Activated CD4-positive, alpha-beta T cell treated with anti-CD3 and anti-CD28 coated beads, Interleukin-2, amount 50 U/mL, for 48 hours (primary cell): ENCODE measurements at places on chromosomes 3 and 15.
A peak's percentile ranks its signal among the peaks of the same experiment; 100 is the strongest.

DNA sequence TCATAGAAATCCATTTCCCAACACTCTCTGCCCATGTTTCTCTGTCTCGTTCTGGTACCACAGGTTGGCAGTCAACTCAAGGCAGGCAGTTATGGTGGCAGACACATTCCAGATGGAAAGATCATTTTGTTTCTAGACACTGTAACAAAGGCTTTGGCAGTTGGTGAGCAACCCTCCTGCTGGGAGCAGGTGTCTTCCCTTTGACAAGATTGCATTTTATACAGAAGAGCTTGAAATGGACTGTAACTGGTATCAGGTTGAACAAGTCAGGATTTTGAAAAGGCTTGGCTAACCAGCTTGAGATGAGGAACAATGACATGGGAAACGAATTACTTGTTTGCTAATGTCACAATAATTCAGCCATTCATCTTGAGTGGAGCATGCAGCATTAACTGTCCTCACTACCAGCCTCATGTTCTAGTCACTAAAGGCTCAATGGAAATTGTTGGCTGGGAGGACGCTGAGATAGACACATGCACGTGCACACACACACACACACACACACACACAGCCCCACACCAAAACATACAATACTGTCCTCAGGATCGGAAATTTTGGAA is 170.0 kb downstream of the SEMA6D start:
- no peak for DNase-seq

- no peak for DNase-seq
Measured at GRCh38 chr3:100516232-100516631, 23.8 kb downstream of the TMEM45A start.

GRCh38 chr15:45486317-45486716 is 36.2 kb downstream of the SLC30A4 start:
- no peak for DNase-seq

GRCh38 chr3:193498215-193498614 is 56.5 kb downstream of the ATP13A4 start:
- no peak for DNase-seq

- no peak for DNase-seq
Measured at GRCh38 chr3:122324871-122325323, at the start of gene CSTA. Gene CSTA, plus strand, starts transcription at chr3:122325248. Its CDS starts 45 bp downstream, at chr3:122325293.

DNA sequence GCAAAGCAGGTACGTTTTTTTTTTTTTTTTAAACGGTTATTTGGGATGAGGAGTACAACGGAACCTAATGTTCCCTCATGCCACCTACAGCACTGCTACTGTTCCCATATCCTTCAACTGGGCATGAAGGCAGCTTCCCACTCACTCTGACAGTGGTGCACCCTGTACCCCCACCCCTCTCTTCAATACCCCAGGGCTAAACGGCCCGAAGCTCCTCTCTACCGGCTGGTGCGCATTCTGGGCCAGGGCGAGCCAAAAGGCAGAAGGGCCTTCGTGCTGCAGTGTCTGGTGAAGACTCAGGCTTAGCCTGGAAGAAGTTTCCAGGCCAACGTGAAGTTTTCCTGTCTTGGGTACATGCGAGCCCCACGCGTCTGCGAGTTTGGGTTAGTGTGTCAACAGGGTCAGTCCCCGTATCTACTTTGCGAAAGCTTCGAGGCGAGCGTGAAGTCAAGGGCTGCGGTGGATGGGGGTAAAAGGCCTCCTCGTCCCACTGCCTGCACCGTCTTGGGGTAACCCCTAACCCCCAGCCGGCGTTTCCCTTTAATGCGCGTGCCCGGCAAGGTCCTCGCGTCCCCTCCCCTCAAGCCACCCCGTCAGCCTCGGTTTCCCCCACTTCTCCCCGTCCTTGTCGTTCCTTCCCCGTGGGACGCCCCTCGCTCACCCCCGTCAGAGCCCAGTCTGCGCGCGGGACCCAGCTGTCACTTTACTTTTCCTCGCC is 765 bp upstream of the UBE2E2 start:
- DNase-seq = no peak

DNA sequence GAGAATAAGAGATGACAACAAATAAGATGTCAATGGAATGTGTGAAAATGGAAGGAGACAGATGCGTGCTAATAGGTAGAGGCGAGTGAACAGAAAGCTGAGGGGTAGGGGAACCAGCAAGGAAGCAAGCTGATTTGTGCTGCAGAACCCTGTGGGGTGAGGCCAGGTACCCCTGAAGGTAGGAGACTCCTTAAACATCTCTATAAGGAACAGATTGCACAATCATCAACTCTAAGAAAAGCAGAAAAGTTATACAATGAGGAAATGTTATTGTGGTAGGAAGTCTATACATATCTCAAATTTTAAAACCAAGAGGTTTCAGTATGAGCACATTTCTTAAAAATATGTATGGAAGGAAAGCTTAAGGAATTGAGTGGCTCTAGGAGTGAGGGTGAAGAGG is 315.0 kb upstream of the TPM1 start:
- DNase-seq = no peak

DNA sequence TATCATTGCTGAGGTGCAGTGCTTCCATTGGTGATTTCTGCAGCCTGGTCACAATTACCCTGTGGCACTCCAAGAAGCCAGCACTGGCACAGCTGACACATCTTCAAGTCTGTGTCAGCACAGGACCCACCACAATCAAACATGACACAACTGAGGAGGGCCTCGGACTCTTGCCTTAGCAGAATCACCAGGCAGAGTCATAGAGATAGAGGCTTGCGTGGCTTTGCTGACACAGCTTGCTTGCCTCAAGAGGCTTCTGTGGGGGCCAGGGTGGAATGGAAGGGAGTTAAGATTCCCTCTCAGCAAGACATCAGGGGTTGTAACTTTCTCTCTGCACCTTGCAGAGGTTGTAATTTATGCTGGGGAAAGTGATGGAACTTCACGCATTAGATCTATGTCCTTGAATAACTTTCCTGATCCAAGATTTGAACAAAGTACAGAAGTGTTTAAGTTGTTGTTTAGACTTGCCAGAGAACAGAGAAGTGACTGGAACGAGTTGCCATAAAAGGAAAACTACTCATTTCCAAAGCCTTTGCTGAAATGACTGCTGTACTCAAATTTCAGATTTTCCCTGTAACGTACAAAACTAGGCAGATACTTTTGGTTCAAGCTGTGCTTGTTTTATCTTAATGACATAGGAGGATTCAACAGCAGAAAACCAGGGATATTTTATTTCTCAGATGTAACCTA is 170.7 kb downstream of the DIPK2A start:
- no peak for DNase-seq

GRCh38 chr15:89781891-89782618 is 5.9 kb downstream of the MESP2 start:
- peak; percentile 30 for DNase-seq

DNA sequence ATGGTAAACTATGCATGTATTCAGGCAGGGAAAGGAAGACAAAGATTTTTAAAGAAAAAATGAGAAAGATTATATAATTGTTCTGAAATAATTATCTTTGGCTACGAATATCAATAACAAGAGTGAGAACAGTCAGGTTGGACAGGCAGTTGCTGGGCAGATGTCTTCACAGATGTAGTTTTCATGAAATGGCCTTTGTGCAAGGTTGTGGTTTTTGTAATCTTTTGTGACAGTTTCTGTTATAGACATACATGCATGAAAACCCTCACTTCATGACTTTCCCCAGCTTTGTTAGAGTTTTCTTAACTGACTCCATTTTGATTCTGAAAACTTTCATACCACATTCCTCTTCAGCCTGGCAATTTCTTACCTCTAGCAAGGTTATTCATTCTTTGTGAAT is 34.9 kb upstream of the SLC25A36 start:
- DNase-seq = no peak

GRCh38 chr15:86411916-86412315 is 332.2 kb downstream of the AGBL1 start:
- DNase-seq = no peak
